ENCODE measurements at places on chromosomes 7 and 10. TPM values are rescaled to one million over a fixed set of nuclear protein-coding genes. Genes with fewer than 3 reads are reported as not detected.

The SUGCT gene
- total RNA-seq = 1.8 TPM

The STEAP2 gene
- total RNA-seq = not detected

The PNLIPRP2 gene
- total RNA-seq = not detected

The SKIDA1 gene
- 0.54 TPM for total RNA-seq

The GNAI1 gene
- total RNA-seq = 3.6 TPM

The THAP5 gene
- 30.7 TPM for total RNA-seq

The NPFFR1 gene
- not detected for total RNA-seq

The TRIL gene
- not detected for total RNA-seq

The VWC2 gene
- total RNA-seq = not detected

The UNCX gene
- not detected for total RNA-seq

- no peak for DNase-seq
Observed at GRCh38 chr7:47310020-47310419, 271.9 kb downstream of the TNS3 start.

DNA sequence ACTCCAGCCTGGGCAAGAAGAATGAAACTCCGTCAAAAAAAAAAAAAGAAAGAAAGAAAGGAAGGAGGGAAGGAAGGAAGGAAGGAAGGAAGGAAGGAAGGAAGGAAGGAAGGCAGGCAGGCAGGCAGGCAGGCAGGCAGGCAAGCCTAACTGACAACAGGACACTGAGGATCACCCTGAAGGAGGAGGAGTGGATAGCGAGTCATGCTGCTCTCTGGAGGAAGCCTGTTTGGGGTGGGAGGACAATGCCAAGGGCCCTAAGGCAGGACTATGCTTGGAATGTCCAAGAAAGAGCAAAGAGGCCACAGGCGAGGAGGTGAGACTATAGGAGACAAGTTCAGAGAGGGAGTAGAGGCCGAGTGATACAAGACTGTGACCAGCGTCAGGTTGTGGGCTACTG lies 107.0 kb upstream of the PARD3 start:
- no peak for DNase-seq

- DNase-seq = no peak
Observed at GRCh38 chr7:70790215-70791073, 341.5 kb upstream of the GALNT17 start.

DNA sequence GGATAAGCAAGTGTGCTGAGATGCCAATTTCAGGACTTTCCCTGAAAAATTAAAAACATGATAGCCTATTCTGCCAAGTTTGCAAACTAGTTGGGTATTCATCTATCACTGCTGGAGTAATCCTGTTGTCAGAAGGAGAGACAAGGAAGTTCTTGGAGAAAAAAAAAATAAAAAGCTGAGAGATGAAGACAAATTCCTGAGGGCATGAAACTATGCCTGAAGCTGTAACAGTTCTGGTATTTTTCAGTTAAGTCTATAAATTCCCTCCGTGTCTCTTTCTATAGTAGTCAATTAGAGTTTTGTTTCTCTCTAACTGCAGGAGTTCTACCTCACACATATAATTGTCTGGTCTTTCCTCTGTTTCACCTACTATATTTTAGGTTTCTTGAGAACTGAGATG lies 95.7 kb downstream of the DGKB start:
- DNase-seq = no peak

DNA sequence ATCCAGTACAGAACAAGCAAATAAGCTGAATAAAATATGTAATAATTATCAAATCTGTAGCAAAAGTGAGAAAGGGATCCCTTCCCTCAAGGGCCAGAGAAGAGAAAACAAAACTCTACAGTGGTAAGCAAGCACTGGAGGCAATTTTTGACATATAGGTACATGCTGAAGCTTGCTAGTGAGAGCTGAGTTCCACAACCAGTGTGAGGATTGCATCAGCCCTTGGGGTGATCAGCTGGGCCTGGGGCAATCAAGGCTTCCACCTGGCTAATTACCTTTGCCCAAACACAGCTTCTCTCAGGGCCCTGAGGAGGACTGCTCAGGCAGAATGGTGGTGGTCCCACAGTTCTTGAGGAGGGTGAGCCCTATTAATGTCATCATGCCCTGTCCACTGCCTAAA lies 134.4 kb upstream of the DLX6 start:
- no peak for DNase-seq

DNA sequence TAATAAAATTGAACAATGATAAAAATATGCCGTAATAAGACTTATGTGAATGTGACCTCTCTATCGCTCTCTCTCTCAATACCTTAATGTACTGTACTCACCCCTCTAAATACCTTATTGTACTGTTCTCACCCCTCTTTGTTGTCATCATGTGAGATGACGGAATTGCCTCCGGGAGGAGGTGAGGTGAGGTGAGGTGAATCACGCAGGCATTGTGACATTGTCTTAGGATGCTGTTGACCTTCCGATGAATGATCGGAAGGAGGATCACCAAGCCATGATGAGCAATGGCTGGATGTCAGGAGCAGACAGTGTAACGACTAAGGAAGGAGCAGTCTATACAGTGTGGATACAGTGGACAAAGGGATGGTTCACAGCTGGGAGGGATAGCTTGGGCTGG lies 87.4 kb upstream of the FAM20C start:
- DNase-seq = no peak

DNA sequence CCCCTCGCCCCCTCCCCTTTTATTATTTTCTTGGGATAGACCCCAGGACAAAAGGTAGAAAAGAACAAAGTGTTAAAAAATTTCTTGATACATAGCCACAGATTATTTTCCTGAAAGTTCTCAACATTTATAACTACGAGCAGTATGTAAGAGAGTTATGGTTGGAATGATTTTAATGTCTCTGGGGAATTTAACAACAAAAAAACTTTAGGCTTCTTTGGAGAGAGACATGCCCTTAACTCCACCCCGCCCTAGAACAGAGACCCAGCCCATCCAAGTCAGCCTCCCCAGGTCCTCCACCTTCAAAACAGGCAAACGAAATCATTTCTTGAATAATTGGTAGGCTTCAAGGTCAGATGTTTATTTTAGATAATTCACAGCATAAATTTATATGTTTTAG lies 97.1 kb downstream of the TCF7L2 start:
- no peak for DNase-seq

DNA sequence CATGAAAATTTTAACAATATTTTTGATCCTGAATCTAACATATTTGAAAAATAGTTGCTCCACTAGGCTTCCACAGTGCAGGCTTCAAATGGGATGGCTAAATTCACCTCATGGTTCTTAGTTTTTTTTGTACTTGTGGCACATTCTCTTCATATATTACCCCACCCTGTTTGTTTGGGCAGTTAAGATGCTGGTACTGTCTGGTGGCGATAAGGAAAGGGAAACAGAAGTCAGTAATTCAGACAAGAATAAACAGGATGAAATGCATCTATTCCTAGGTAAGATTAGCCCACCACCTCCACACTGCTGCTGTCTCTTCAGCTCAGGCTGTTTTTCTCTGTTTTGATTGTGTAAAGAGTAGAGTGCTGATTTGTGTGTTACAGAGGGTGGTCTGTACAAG lies 44.2 kb downstream of the GLRX3 start:
- no peak for DNase-seq

DNA sequence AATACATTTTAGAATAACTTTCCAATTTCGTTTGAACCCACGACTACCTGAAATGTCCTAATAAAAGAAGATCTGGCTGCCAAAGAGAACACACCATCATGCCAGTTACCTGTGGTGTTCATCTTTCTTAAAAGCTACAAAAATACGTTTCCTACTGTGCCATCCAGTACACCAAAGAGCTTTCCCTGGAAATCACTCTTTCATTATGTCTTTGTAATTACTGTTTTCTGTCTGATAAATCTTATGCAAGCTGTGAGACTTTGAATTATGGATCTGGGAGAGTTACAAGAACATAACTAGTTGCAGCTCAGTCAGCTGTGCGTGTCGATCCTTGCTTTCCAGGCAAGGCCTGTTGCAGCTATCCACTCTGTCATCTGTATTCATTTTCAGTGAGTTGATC lies 12.5 kb upstream of the POM121L12 start:
- no peak for DNase-seq

GRCh38 chr10:43252166-43252782 lies 14.6 kb downstream of the RASGEF1A start:
- DNase-seq = no peak

DNA sequence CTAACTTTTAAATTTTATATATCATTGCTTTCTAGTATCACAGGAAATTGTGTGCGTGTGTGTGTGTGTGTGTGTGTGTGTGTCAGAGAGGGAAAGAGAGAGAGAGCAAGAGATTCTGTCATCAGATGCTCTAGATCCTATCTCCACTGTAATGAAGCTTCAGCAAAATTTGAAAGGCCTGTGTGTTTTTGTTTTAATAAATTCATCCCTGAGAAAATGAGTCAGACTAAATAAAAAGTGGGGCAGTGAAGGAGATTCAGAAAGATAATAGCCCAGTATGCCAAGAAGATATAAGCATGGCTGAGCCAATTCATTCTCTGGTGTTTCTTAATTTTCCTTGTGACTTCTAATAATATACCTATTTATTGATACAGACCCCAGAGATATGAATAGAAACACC lies 184.2 kb upstream of the TMEM196 start:
- no peak for DNase-seq

- no peak for DNase-seq
Observed at GRCh38 chr10:86254081-86254480, 112.5 kb downstream of the GRID1 start.

- no peak for DNase-seq
Observed at GRCh38 chr7:1931256-1931950, 261.3 kb downstream of the ELFN1 start.

DNA sequence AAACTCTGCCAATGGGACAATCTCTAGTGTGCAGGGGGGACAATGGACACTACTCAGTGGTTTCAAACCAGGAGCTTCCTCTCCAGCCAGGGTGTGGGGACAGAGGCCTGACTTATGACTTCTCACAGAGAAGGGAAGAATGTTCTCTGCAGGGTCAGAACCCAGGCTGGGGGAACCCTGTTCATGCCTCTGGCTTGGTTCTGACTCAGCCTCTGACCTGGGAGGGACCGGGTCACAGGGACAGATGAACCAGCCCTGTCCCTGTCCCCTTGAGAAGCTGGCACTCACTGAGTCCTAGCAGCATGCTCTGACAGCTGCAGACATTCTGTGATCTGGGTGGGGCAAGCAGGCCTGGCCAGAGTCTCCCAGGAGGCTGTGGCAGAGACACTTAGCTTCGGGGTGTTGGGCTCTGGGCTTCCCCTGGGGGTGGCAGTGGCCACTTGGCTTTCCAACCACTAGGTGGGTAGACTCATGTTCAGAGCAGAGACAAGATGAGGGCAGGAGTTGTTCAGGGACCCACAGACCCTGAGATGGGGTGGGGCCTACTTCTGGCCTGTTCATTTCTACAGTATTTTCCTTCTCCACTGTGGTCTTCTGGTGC lies 13.6 kb downstream of the TSPAN15 start:
- DNase-seq = no peak

DNA sequence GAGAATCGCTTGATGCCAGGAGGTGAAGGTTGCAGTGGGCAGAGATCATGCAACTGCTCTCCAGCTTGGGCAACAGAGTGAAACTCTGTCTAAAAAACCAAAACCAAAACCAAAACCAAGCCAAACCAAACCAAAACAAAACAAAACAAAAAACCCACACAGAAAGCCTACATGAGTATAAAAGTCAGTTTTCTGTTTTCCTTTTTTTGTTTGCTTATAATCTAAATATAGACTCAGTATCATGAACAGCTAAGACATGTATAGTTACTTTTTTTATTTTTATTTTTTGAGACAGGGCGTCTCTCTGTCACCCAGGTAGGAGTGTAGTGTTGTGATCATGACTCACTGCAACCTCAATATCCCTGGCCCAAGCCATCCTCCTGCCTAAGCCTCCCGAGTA lies 16.8 kb upstream of the MTPN start:
- no peak for DNase-seq

DNA sequence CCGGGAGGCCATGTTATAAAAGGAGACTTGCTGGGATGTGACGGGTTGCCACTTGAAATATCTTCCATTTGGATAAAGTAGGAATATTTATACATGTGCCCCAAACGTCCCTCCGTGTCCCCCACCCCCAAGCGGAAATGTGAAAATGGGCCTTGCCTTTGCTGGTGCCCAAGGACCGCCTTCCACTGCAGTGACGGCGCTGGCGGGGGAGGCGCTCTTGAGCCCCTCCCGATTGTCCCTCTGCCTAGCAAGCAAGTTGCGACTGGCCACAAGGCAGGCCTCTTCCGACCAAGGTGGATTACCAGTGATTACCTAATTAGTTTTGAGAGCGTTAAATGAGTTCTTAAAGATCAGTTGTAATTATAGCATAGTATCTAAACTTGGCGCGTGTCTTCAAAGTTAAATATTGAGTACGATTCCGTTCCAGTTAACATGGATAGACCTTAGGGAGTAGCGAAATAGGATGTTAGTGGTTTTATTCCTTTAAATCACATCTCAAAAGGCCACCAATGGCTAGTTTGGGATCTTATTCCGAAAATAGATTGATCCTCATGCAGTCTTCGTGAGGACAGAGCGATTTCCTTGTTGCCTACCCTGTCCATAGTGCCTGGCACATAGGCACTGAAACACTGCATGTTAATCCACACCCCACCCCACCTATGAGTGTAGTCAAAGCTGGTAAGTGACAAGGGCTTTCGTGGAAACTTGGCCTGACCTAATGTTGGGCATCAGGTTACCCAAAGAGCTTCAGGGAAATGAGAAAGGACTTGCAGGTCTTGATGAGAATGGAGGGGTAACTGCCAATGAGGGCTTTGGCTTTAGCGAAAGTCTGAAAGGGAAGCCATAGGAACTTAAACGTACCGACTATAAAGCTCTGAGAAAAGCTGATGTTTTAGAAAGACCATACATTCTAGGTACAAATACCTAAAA lies 1.1 kb downstream of the PPIA start:
- peak; percentile 82 for DNase-seq

GRCh38 chr7:158975526-158976467 lies 119.4 kb downstream of the DYNC2I1 start:
- no peak for DNase-seq

DNA sequence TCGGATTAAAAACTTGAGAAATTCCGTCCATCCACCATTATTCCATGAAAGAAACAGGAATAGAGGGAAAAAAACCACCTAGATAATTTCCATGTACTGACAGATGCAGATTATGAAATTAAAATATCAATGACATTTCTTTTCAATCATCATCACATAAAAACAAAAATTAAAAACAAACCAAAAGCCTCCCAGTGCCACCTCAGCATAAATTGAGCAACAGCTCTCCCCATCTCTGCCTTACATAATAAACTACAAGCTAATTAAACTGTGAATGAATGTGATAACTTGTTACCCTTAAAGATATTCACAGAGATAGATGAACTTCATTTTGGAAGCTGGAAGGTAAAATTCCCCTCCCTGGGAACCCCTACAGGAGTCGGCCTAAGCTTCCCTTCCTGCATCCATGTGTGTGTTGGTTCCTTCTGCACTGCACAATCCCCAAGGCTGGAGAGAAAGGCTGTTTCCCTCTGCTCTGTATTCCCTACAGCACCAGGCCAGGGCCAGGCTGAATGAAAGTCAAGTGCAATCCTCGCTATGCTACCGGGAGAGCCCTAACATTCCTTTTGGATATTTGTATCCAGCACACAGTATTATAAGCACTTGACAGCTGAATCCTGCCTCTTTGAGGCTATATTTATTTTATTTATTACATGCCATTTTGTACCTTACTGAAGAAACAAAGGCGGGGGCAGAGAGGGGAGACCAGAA lies 8.1 kb downstream of the CCDC6 start:
- DNase-seq = no peak
